Mammary microvascular endothelial cell (primary cell): ENCODE measurements at places on chromosomes 7 and 10. TPM values are rescaled to one million over a fixed set of nuclear protein-coding genes. Genes with fewer than 3 reads are reported as not detected.

SDHAF3 gene
- 7.5 and 8.1 TPM in 2 replicates for total RNA-seq

SAMD9 gene
- 19.4 and 20.5 TPM in 2 replicates for total RNA-seq

EIF5AL1 gene
- 0.60 and 0.74 TPM in 2 replicates for total RNA-seq

AEBP1 gene
- 8.2 and 9.2 TPM in 2 replicates for total RNA-seq

PON2 gene
- 111 and 112 TPM in 2 replicates for total RNA-seq

VPS37D gene
- 0.69 and 1.8 TPM in 2 replicates for total RNA-seq
